ENCODE measurements at places on chromosomes 1 and 21. TPM values are rescaled to one million over a fixed set of nuclear protein-coding genes. Genes with fewer than 3 reads are reported as not detected.
A peak's percentile ranks its signal among the peaks of the same experiment; 100 is the strongest.

GRCh38 chr1:185268352-185268751 lies 48.7 kb downstream of the IVNS1ABP start:
- H3K4me1 ChIP-seq, result no peaks in the 10 kb centered on the region
- H3K27ac ChIP-seq, result no peak overlapping the region
- DNase-seq, result no peak

- no peaks in the 10 kb centered on the region for H3K4me1 ChIP-seq
- no peak overlapping the region for H3K27ac ChIP-seq
- DNase-seq, result no peak
- peaks cover 7% of the 10 kb centered on the region for H3K27me3 ChIP-seq
Measured at GRCh38 chr1:78561856-78562255, 58.4 kb upstream of the IFI44L start.

GRCh38 chr1:229285440-229285839 lies 14.5 kb downstream of the RAB4A start:
- no peak overlapping the region for H3K27ac ChIP-seq
- H3K4me3 ChIP-seq, result no peak overlapping the region
- H3K4me1 ChIP-seq, result peaks cover 44% of the 10 kb centered on the region
- no peaks in the 10 kb centered on the region for H3K27me3 ChIP-seq
- no peak for DNase-seq

CYP4A22 gene
- not detected for total RNA-seq

- H3K27ac ChIP-seq, result no peak overlapping the region
- H3K4me1 ChIP-seq, result no peaks in the 10 kb centered on the region
- no peak for DNase-seq
- no peaks in the 10 kb centered on the region for H3K36me3 ChIP-seq
- no peak overlapping the region for H3K4me3 ChIP-seq
- H3K27me3 ChIP-seq, result peaks cover 24% of the 10 kb centered on the region
Measured at GRCh38 chr1:228039006-228039903, 32.5 kb downstream of the WNT3A start.

DNA sequence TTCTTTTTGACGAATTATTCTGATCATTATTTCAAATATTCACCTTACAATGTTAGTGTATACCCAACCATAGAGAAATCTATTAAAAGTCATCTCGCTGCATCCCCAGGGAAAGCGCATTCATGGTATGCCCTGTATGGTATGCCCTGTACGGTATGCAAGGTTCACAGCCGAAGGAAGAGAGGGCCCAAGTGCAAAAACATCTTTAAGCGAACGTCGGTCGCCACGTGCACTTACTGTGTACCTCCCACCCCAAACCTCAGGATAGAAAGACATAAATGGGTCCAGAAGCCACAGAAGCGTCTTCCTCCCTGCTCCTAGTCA lies 14.4 kb downstream of the HLX start:
- no peak overlapping the region for H3K4me3 ChIP-seq
- peaks cover 73% of the 10 kb centered on the region for H3K27me3 ChIP-seq
- H3K36me3 ChIP-seq, result no peaks in the 10 kb centered on the region

GRCh38 chr21:31872452-31873274 lies at the start of gene HUNK:
Gene HUNK, plus strand, starts transcription at chr21:31873020. Its CDS starts 655 bp downstream, at chr21:31873675.
- H3K27me3 ChIP-seq, result peaks cover 52% of the 10 kb centered on the region
- H3K4me1 ChIP-seq, result peaks cover 6% of the 10 kb centered on the region
- no peak within 1 kb of the TSS for H3K27ac ChIP-seq
- peak within 1 kb of the TSS; percentile 68 for H3K4me3 ChIP-seq
- peak; percentile 37 for DNase-seq

ST6GALNAC5 gene
- total RNA-seq, result not detected

DNA sequence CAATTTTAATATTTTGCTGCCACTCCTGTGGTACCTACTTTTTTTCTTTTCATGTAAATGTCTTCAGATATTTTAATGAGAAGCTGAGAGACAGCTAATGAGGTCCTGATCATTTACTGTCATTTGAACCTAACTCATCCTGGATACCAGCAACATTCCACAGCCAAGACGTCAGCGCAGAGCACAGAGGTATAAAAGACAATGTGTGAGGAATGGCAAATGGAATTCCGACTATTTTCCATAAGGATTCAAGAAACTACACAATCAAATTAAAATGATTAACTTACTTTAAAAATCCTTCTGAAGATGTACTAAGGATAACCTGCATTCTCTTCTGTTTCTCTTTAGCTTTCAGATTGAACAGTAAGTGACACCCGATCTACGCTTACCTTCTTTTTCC lies 38.8 kb downstream of the HEATR1 start:
- no peak for DNase-seq
- no peaks in the 10 kb centered on the region for H3K27me3 ChIP-seq
- H3K36me3 ChIP-seq, result peaks cover 72% of the 10 kb centered on the region
- no peak overlapping the region for H3K4me3 ChIP-seq
- peaks cover 2% of the 10 kb centered on the region for H3K4me1 ChIP-seq

CHTOP gene
- 85.1 TPM for total RNA-seq
